ENCODE measurements at places on chromosomes 3 and 15.

GRCh38 chr15:35444557-35445204 lies 101.3 kb downstream of the DPH6 start:
- no peak for DNase-seq

- DNase-seq: no peak
These were observed 45.4 kb downstream of the EFHB start for GRCh38 chr3:19888428-19889152.

- DNase-seq: no peak
These were observed 99.7 kb downstream of the XXYLT1 start for GRCh38 chr3:195171093-195171873.

GRCh38 chr15:78859971-78860719 lies 12.5 kb upstream of the MORF4L1 start:
- DNase-seq: peak; percentile 40

DNA sequence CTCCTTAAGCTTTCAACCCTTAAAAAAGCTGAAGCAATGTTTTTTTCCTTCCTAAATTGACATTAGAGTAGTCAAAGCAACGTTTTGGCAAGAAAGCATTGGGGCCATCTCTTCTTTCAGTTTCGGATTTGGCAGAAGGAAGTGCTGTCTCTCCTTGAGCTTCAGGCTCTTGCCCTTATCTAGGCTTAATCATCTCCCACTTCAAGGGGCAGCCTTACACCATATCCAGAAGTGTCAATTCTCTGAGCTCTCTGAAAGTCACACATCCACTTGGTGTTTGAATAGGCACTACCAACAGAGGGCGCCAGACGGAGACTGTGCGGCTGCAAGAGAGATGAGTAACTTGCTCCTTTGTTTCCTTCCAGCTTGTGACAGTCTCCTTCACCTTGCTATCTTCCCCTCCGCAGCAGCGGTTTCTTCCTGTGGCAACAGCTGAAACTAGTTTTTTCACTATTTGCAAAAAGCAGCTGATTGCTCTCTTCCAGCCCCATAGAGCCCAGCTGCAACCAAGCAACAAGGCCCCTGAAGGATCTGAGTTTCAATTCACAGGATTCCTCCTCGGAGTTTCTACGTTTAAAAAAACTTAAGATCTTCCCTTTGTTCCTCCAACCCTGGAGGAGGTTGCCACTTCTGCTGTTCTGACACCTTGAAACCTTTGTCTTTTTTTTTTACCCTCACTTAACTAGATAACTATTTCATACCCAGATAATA lies 147.0 kb upstream of the SLCO3A1 start:
- peak; percentile 59 for DNase-seq

- DNase-seq: no peak
These were observed 101.7 kb downstream of the LSM3 start for GRCh38 chr3:14280326-14280725.

DNA sequence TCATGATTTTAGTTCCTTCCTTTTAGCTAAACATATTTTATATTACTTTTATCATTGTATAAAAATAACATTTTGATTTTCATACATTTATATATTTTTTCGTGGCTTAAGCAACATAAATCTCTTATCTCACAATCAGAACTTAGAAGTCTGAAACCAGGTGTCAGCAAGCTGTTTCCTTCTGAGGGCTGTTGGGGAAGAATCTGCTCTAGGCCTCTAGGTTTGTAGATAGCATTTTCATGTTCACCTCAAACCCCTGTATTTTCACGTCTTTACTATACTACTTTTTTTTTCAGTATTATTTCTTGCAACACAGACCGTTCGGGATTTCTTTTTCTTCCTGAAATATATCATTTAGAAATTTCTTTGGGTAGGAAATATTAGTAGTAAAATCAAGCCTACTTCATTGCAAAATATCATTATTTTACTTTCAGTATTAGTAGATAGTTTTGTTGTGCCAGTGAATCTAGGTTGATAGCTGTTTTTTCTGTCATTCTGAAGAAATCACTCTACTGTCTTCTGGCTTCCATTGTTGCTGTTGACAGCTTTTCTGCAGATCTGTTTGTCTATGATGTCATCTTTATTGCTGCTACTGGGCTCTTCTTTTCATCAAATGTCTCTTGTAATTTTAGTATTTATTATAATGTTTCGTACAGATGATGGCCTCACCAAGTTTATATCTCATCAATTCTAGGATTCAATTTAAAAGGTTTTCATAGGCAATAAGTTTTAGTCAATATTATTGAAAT lies 756.3 kb downstream of the VGLL3 start:
- DNase-seq: no peak

DNA sequence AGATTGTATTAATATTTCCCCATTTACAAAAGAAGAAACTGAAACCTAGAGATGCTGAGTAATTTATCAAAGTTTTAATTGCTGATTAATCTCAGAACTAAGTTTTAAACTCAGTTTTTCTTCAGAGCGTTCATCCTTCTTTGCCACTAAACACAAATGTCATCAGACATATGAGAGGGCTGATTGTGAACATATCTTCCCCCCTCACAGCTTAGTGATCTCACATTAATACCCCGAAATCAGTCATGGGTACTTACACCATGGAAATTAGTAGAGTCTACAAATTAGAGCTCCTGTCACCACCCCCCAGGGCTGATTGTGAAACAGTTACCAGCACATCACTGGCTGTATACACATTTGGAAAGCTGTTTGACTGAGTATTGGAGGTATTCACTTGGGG lies 189.3 kb upstream of the SGO1 start:
- DNase-seq: no peak

GRCh38 chr3:167066977-167067786 lies 312.9 kb downstream of the ZBBX start:
- DNase-seq: no peak

DNA sequence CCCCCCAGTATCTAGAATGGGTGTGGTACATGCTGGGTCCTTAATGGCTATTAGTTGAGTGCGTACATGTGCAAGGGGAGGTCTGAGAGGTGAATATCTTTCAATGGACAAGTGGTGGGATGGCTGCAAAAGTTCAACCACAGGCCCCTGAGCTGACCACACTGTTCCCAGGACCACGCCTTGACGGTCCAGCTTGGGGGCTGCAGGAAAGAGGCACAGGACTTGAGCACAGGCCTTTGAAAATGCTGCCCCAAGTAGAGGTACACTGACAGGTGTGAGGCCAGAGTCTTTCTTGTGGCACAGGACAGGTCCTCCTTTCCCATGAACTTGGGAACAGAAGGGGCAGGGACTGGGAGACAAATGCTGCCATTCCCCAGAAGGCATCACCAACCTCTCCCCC lies 24.0 kb downstream of the AMOTL2 start:
- no peak for DNase-seq

- no peak for DNase-seq
These were observed 20.0 kb downstream of the MYO1E start for GRCh38 chr15:59352683-59353082.

DNA sequence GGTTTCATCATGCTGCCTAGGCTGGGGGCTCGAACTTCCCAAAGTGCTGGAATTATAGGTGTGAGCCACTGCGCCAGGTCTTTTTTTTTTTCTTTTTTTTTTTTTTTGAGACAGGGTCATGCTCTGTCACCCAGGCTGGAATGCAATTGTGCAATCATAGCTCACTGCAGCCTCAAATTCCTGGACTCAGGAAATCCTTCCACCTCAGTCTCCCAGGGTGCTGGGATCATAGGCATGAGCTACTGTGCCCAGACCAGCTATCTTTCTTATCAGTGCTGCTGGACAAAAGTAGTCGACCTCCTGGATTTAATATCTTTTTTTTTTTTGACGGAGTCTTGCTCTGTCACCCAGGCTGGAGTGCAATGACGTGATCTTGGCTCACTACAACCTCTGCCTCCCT lies 60.8 kb downstream of the TFDP2 start:
- no peak for DNase-seq

GRCh38 chr3:67329358-67329757 lies 325.1 kb downstream of the SUCLG2 start:
- no peak for DNase-seq

DNA sequence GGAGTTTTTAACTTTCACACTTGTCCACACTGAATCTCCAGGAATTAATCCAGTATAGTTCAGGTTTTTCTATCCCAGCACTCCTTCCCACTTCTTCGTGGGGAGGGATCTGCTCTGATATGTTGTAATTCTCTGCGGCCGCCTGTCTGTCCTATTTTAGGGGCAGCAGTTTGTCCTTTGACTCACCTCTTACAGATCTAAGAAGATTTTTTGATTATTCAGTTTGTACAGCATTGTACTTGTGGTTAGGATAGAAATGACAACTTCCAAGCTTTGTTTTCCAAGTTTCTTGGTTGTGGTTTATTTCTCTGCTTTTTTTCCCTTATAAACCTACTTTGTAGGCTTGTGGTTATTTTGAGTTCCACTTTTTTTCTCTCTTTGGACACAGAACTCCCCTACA lies 601.7 kb downstream of the SI start:
- DNase-seq: no peak

DNA sequence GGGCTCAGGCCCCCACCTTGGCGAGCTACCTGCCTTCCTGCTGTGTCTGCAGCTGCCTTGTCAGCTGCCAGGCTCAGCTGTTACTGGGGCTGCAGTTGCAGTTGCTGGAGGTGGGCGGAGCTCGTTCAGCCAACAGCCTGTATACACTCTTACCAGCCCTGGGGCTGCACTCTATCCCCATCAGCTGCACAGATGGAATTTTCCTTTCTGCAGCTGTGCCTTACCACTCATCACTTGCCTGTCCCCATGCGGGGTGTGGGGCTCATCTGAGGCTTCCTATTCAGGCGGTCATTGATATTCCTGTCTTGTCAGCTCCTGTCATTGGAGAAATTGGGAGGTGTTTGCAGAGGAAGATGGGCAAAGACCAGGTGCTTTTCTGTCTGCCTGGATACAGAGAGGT lies 9.1 kb upstream of the SYN2 start:
- no peak for DNase-seq

DNA sequence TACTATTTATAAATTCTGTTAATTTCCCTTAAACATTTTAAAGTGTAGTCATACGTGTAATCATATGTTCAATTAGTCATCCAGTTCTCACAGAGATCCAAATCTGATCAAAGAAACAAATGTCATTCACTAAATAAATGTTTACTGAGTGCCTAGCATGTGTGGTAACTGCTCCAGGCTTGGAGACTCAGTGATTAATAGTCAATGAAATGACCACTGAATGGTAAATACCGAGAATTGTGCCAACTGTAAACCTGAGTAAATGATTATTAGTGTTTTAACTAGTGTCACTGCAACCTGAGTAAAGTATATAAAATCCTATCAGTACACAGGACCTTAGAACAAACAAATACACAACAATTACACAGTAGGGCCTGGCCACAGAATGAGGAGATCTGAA lies 52.3 kb downstream of the SH3GL3 start:
- DNase-seq: no peak

DNA sequence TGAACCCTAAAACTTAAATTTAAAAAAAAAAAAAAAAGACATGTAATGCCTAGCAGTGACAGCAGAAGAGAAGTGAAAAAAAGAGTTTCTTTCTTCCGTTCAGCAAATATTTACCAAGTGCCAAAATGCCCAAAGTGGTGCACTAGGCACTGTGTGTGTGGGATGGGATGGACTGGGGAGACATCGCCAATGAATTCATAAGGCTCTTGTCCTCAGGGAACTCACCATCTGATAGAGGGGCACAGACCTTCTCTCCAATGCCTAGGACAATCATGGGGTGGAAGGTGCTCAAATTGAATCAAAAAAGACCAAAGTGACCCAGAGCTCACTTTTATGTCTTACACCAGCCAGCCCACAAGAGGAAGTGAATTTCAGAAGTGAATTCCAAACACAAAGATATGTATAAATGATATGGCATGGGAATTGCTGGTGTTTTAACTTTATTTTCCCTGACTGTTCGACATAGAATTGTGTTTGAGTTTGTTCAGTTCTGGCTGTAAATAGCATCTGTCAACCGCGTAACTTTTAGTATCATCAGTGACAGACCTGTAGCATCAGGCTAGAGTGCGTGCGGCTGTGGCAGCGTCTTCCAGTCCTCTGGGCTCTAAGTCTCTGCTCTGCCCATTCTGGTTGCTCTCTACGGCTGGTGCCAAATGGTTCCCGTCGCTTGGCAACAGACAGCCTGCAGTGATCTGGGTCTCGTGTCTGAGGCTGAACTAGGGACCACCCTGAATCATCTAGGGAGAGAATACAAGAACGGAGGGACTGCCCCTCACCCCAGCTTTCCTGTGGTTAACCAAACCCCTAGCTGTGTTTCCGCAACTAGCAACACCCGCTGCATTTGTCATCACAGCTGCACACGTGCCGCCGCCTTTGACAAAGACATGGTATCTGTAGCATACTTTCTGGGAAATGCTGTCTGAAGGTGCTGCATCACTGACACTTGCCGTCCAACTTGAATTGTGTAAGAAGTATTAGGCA lies 154.0 kb upstream of the THBS1 start:
- peak; percentile 76 for DNase-seq

GRCh38 chr15:59221511-59222505 lies 15.2 kb downstream of the LDHAL6B start:
- no peak for DNase-seq

DNA sequence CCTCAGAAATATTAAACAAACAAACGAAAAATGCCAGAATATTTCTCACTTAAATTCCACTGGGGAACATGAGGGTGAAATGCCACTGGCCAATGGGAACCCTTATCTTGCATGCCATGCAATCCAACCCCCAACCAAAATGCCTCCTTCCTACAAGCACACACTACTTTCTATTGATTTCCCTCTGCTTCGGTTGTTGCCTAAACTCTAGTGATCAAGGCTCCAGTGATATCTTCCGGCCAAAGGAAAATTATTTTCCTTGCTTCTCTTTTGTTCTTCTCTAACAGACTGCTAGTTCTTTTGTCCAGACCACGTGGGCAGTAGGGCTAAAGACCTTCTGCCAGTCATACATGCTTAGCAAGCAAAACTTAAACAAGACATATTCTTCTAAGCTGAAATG lies 115.7 kb downstream of the TMCC1 start:
- DNase-seq: no peak

Measured in activated CD8-positive, alpha-beta memory T cell treated with anti-CD3 and anti-CD28 coated beads for 4 hours (primary cell).